Activated CD8-positive, alpha-beta T cell treated with anti-CD3 and anti-CD28 coated beads, Interleukin-2, amount 10 ng/mL, durations not matched to agents 7 days and 5 days (primary cell): ENCODE measurements at places on chromosomes 4 and X. TPM values are rescaled to one million over a fixed set of nuclear protein-coding genes. Genes with fewer than 3 reads are reported as not detected.
A peak's percentile ranks its signal among the peaks of the same experiment; 100 is the strongest.

DNA sequence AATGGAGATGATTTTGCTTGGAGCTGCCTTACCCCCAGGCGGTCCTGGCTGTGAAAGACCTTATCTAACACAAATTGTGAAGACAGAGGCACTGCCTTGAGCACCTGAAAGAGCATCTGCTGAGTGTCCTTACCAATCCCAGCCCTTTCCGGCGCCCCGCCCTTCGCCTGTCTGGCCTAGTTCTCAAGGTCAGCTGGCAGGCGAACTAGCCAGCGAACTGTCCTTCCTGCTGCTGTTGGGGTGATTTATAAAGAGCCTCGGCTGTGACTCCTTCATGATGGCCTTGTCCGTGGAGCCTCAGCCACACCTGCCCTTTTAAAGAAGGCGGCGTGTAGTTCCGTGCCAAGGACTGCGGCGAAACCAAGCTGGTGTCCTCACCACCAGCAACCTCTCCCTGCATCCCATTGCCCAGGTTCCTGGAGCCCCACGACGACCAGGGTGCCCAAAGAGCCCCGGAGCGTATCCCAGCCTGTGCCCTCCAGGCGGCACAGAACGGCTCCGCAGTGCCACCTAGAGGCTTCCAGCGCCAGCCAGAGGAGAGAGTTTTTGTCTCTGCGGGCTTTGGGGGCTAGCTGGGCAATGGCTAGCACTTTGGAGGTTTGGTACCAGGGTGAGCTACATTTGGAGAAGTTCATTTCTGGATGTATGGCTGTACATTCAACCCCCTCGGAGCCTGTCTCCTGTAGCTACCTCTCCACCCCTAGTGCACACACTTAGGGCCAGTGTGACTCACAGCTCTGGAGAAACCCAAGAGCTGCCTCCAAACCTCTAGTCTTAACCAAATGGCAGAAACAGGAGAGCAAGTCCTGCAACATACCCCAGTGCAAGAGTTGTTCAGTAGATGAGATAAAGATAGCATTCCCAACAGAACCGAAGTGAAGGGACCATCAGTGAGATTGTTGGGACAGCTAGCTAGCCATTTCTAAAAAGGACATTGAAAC lies 36.8 kb upstream of the VMA21 start:
- DNase-seq = peak; percentile 41

DNA sequence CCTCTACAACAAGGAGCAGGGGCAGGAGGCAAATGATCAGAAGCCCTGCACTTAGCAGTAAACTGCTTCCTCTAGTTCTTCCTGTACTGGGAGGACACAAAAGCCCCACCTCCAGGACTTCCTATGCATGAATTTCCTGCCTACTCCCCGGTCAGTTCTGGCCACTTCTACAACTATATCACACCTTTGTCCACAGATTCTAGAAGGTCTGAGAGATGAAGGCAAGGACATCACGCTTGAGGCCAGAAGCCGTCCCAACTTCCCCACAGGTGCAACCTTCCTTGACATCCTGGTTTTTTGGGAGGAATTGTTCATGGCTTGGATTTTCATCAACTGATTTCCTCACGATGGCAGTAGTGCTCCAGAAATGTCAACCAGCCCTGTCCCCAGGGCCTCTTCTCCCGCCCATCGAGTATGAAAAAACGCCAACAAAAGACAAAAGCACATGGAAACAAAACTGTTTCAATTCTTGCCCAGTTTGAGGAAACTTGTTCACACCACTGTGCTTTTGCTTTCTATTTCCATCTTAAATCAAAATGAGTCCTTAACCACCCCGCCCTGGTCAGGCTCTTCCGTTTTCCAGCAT lies 206.5 kb upstream of the STK26 start:
- peak; percentile 69 for DNase-seq

- no peak for DNase-seq
These were observed 1179.6 kb upstream of the PCDH7 start for GRCh38 chr4:29540439-29541102.

DNA sequence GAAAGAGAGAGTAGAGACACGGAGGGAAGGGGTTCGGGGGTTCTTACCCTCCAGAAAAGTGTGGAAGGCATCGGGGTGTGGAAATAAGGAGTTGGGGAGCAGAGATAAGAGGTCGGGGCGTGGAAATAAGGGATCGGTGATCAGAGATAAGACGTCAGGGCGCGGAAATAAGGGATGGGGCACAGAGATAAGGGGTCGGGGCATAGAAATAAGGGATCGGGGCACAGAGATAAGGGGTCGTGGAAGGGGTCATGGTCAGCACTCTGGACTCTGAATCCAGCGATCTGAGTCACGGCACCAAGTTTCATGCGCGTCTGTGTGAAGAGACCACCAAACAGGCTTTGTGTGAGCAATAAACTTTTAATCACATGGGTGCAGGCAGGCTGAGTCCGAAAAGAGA lies 119.1 kb downstream of the PCDH10 start:
- no peak for DNase-seq

- no peak for DNase-seq
These were observed 19.0 kb downstream of the GAB1 start for GRCh38 chr4:143355540-143356217.

DNA sequence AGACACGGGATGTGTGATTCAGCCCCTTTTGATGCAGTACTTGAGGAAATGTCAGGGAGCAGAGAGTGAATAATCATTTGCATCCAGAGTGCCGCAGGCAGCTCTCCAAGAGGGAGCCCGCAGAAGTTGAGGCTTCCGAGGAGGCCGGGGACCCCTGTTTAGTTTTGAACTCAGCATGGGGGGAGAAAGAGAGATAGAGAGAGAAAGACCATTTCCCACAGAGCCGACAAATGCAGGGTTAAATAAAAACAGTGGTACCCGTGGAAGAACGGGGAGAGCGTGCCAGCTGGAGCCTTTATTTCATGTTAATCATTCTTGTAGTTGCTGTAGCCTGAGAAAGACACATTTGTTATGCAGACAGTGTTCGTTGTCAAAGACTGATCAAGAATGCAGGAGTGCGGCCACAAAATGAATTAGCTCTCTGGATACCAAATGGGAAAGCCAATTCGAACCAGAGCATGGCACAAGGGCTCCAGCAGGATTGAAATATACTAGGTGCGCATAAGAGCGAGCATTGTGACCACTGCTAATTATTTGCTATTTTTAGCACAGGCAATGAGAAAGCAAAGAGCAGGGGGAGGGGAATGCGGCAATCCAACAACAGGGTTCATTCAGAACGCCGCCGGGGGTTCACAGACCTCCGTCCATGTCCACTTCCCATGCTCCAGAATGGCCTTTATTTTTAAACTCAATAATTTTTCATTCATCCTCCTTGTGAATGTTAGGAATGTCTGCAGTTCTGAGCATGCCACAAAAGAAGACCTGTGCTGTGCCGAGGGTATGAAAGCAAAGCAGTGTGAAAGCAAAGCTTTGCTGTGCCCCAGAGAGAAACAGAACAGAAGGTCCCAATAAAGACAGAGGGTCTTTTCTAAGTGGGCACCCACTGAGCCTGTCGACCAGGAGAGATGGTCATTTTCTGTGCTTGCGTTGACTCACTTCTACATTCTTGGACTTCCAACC lies 243.9 kb upstream of the VCX3A start:
- no peak for DNase-seq

DNA sequence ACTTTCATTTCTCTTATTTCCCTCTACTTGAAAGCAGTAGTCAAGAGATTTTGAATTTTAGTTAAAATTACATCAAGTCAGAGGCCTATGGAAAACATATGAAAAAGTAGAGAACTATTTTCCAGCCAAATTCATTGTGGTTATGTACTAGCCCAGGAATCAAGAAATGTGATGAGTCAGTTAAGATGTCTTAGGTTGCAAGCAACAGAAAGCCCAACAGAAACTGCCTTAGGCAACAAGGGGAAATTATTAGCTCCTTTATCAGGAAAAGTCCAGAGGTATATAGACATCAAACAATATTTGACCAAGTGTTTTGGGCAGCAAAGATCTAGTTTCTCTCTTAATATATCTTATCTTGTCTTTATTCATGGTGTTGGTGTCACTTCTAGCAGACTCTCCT lies 37.8 kb upstream of the FRMD7 start:
- DNase-seq = no peak

GRCh38 chrX:153694687-153695270 lies 7.1 kb downstream of the SLC6A8 start:
- no peak for DNase-seq

DNA sequence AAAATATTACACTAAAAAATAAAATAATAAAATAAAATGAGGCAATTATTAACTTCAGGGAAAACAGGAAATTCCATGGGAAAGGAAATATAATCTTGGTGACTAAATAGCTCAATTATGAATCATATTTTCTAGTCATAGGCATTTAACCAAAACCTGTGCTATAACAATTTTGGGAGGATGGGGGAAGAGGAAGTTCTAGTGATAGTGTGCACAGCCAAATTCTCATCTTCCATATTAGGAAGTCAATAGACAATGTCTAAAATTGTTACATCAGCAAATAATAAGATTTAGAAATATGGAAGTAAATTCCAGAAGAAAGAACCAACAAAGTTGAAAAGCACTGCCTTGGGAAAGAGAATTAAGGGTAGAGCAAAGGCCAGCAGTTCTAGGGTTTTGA lies 2.8 kb downstream of the AWAT2 start:
- DNase-seq = no peak

- DNase-seq = no peak
These were observed 89.3 kb upstream of the HHIP start for GRCh38 chr4:144556636-144557035.

DNA sequence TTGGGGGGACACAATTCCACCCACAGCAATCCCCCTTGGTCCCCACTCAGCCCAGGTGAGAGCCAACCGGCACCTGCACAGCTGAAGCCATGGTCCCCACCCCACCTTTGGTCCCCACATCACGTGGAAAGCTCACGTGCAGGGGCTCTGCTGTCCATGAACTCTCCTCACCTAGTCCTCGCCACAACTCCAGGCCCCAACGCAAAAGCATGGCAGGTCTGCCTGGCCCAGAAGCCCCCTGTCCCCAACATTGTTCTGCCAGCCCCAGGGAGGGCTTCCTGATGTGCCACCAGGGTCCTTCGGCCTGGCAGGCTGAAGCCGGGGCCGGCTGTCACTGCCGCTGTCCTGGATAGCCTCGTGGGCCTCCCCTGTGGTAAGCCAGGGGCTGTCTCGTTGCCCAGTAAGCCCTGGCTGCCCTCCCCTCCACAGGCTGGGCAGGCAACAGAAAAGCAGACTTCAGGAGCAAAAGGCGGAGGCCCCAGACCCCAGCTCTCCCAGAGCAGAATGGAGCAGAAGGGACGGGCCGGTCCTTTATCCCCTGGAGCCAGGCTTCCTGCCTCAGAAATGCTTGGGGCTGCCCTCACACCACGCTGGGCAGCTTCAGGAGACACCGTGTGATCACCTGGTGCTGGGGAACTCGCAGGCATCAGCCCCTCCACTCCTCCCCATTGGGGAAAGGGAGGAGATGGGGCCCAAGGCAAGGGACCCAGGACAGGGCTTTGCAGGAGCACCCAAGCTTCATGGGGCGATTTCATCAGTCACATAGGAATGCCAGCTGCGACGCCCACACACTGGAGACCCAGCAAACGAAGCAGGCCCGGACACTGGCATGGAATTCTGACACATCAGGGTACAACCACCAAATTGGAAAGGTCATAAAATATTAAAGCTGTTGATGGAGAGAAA lies 103.7 kb downstream of the ADRA2C start:
- no peak for DNase-seq

DNA sequence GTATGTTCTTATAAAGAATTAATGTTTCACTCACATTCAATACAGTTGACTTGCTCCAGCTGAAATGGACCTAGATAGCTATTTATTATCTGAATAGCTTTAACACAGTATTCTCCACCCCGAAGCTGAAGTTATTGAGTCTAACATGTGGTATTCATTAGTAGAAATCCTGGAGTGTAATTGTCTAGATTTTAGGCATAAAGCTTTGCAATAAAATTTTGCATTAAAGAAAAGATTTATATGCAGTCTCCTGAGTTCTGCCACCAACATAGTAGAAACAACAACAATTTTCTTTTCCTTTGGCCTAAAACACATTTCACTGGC lies 90.2 kb upstream of the DCLK2 start:
- DNase-seq = no peak

GRCh38 chr4:181802207-181802606 lies 441.0 kb upstream of the TENM3 start:
- no peak for DNase-seq

DNA sequence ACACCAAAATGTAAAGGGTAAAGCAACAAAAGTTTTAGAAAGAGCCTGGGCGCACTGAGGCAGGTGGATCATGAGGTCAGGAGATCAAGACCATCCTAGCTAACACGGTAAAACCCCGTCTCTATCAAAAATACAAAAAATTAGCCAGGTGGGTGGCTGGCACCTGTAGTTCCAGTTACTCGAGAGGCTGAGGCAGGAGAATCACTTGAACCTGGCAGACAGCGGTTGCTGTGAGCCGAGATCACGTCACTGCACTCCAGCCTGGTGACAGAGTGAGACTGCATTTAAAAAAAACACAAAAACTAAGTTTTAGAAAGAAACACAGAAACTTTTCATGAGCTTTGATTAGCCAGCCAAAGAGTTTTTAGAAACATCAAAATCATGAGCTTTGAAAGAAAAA lies 76.5 kb downstream of the APBB2 start:
- no peak for DNase-seq

DNA sequence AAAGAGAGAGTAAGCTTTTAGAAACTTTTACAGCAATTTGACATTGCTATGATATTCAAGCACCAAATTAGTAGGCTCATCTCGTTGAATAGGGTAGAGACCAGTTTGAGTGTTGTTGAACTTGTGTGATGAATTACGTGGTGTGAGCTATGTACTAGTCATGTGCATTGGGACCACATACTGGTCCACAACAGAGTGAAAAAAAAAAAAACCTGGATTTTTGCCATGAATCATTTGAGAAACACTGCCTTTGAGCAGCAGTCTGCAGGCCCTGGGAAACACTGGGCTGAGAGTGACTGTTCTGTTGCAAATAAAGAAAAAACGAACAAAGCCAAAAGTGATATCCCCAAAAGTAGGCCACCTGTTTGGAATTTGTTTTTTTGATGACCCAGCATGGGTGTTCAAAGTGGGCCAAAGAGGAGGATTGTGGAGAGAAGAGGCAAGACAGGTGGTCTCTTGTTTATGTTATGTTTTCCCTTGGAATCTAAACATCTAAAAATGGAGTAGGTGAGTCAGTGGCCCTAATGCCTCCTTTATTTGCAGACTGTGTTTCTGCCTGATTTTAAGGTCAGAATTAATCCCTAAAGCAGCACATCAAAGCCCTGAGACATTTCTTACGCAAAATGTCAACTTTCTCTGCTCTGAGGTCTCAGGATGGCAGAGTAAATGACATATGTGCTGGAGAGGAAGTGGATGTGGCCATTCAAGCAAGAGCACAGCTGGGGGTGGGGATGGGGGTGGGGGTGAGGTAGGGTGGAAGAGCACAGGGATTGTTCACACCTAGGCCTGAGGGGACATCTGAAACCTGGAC lies 33.5 kb downstream of the TAF7L start:
- DNase-seq = peak; percentile 19

GRCh38 chr4:172997856-172998255 lies 170.8 kb upstream of the GALNT7 start:
- DNase-seq = no peak

GRCh38 chr4:55617587-55618197 lies 18.4 kb downstream of the NMU start:
- no peak for DNase-seq

GRCh38 chr4:84568496-84568895 lies 14.4 kb upstream of the CDS1 start:
- no peak for DNase-seq

The GAGE12F gene
- total RNA-seq = not detected

The PAGE3 gene
- not detected for total RNA-seq

The ADH1C gene
- total RNA-seq = not detected

The LRIT3 gene
- total RNA-seq = 0.16 TPM

The HMX1 gene
- not detected for total RNA-seq
